ENCODE measurements at places on chromosomes 1 and 21. TPM values are rescaled to one million over a fixed set of nuclear protein-coding genes. Genes with fewer than 3 reads are reported as not detected.

GRCh38 chr1:197180252-197180878 lies 33.9 kb upstream of the ASPM start:
- peak; percentile 62 for DNase-seq

GRCh38 chr1:28111157-28111556 lies 22.7 kb upstream of the EYA3 start:
- no peak for DNase-seq

DNA sequence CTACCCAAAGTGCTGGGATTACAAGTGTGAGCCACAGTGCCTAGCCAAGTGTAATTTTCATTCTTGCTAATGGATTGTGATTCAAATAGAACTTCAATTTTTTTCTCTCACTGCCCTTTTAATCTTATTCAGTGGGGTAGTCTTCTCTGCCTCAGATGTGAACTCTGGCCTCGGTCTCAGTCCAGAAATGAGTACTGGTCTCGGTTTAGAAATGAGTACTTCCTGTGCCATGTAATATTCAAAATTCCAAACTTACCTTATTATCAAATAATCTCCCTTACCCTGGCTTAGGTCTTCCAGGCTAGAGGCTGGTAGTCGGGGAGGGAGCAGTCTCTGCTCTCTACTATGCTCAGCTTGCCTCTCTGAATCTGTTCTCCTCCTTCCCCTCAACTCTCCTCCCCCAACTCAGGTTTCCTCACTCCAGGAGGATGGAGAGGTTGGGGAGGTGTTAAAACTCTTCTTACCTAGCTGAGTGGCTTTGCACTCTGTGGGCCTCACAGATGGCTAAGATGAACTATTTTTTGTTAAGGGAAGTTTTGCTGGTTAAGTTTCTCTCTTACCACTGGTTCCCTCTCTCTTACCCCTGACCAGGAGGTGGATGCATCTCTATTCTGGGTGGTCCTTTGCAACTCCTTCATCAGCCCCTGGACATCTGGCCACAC lies 4.8 kb upstream of the SLAMF9 start:
- DNase-seq = no peak

GRCh38 chr1:67970088-67970487 lies 80.3 kb downstream of the DIRAS3 start:
- no peak for DNase-seq

DNA sequence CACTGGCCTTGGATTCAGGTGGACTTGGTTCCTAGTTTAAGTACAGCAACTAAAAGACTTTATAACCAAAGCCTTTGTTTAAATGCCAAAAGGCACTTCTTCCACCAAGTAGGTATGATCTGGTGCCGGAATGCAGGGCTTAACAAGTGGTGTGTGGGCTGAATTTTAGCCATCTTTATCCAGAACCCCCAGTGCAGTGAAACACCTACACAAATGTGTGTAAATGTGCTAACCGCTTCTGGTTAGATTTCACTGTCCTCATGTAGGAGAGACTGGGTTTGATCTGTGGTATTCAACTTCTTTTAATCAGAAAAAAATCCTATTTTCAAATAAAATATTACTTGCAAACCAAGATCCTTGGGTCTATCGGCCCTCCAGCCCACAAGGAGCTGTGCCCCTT lies 10.3 kb downstream of the SLAMF1 start:
- DNase-seq = no peak

The VANGL2 gene
- total RNA-seq = 3.0 TPM

The PIP5K1A gene
- total RNA-seq = 60.1 TPM

The TCEA3 gene
- 0.95 TPM for total RNA-seq

The DDAH1 gene
- 47.8 TPM for total RNA-seq

Data from G401 (cell line).